Hematopoietic multipotent progenitor cell (in vitro differentiated cells): ENCODE measurements at places on chromosomes 7 and 10. TPM values are rescaled to one million over a fixed set of nuclear protein-coding genes. Genes with fewer than 3 reads are reported as not detected.

GRCh38 chr10:6409971-6410643 lies 170.0 kb downstream of the PRKCQ start:
- no peak for DNase-seq

- no peak for DNase-seq
These were observed 303.1 kb downstream of the ADARB2 start for GRCh38 chr10:1434202-1434601.

Gene CYP3A4
- total RNA-seq: not detected

GRCh38 chr10:100359030-100359432 lies 12.0 kb downstream of the SCD start:
- no peak for DNase-seq

- no peak for DNase-seq
These were observed 15.6 kb downstream of the RHEB start for GRCh38 chr7:151503902-151504714.

DNA sequence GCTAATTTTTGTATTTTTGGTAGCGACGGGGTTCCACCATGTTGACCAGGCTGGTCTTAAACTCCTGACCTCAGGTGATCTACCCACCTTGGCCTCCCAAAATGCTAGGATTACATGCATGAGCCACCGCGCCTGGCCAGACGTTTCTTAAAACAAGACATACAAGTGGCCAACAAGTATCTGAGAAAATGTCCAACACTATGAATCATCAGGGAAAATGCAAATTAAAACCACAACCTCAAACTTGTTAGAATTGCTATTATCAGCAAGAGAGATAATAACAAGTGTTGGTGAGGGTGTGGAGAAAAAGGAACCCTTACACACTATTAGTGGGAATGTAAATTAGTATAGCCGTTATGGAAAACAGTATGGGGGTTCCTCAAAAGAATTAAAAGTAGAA lies 148.6 kb downstream of the SUGCT start:
- no peak for DNase-seq

Gene SPDYE1
- total RNA-seq: not detected

DNA sequence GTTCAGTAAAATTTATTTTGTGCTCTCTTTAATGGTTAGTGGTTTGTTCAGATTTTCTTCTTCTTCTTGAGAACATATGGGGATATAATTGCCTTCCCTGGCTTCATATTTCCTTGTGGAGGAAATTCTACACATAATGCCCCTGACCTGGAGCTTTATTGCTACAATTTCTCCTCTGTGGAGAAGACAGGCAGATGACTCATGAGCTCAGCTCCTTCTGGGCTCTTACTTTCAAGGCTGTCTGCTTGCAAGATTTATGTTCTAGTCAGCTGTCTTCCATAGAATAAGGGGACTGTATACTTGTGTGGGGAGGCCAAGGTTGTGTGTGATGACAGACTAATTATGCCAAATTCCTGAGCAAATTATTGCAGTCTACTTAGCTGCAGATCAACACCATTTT lies 1.6 kb downstream of the LRRD1 start:
- no peak for DNase-seq

- DNase-seq: no peak
These were observed 22.1 kb upstream of the SLIT1 start for GRCh38 chr10:97207756-97208346.

DNA sequence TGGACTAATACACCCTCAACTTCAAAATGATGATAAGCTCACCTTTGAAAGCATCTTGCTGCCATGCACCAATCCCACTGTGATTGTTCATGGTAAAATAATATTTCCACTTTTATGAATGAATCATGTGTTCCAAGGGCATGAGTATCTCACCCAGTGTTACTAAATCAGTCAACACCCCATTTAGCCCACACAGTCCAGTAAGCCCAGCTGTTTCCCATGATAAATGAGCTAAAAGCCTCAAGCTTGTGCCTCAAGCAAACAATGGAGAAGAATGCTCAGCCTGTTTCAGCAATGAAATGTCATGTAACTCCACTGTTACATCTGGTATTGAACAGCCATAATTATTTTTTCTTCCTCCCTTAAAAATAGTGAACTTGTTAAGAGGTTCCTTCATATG lies 442.5 kb downstream of the XPNPEP1 start:
- no peak for DNase-seq

GRCh38 chr7:36157527-36158320 lies 4.7 kb downstream of the EEPD1 start:
- DNase-seq: no peak

Gene UTF1
- under 0.01 TPM for total RNA-seq
